ENCODE measurements at places on chromosomes 11 and 22. TPM values are rescaled to one million over a fixed set of nuclear protein-coding genes. Genes with fewer than 3 reads are reported as not detected.
A peak's percentile ranks its signal among the peaks of the same experiment; 100 is the strongest.

DNA sequence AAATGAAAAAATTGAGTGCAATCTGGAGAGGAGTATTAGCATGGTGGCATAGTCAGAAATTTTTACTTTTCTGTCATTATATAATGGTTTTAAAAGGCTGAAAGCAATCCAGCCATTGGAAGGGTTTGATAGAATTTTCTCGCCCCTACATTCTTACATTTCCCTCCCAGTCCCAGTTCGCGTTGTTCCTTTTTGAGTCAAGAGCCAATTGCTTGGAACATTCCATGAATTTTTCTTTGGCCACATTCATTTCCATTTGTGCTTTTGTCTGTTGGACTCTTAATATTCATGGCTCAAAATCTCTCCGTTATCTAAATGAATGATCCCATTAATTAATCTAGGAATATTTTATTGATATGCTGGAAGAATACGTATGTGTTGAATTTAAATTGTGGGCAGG lies 66.0 kb downstream of the GRK3 start:
- no peak for DNase-seq

DNA sequence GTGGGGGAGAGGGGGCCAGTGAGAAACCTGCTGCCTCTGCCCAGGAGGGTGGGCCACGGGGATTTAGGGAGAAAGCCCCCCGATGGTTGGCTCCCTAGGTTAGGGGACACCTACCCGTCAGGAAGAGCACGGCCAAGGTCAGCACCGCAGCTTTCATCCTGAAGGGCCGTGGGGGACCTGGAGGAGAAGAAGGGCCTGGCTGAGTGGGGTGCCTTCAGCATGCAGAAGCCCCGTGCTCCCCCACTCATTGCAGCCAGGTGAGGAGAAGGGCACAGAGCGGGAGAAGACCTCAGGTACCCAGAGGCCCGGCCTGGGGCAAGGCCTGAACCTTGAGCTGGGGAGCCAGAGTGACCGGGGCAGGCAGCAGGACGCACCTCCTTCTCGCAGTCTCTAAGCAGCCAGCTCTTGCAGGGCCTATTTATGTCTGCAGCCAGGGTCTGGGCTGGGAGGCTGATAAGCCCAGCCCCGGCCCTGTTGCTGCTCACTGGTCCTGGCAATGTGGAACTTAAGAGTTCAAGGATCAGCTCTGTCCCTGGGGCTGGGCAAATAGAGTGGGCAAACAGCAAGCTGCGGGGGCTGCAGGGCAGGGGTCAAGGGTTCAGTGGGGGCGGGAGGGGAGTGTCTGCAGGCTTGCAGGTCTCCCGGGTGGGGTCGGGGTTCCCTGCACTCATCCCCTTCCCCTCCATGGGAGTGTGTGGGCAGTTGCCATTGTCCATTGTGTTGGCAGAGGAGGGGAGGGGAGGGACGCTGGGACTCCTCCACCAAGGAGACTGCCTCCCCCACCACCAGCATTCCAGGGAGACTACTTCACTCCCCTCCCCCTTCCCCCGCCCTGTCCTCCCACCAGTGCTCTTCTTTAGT lies at the start of gene APOA1:
TSS of gene APOA1 (minus strand) at position 392 of the 861 bp plus-strand sequence. CDS start at position 157, 235 bp downstream.
- no peak for DNase-seq

DNA sequence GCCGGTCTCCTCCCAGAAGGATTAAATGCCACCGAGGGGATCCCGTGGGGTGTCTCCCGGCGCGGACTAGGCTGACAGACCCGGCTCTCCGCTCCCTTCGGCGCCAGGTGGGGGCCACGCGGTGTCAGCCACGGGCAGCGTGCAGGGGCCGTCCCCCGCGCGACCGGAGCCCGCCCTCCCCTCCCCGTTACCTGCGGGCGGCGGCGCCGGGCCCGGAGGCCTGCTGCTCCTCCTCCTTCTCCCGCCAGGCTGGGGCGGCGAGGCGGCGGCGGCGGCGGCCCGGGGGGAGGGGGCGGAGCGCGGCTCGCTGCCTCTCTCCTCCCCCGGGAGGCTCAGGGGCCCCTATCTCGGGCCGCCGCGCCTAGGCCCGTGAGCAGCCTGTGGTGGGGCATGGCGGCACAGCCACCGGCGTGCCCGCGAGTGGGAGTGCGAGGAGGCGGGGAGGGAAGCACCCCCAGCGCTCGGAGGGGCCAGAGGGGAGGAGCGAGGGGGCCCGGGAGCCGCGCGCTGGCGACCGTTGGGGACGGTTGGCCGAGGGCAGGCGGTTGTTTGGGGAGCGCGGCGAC lies 450 bp downstream of the ZBTB44 start:
- DNase-seq, result no peak

DNA sequence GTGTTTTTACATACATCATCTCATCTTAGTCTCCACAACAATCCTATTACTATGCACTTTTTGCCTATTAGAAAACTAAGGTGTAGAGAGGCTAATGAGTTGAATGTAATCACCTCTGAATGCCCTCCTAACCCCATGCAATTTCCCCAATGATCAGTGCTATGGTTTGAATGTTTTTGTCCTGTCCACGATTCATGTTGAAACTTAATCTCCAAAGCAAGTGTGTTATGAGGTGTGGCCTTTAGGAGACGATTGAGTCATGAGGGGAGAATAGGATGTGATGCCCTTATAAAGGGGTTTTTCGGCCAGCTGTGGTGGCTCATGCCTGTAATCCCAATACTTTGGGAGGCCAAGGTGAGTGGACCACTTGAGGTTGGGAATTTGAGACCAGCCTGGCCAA lies 2.0 kb upstream of the CCDC73 start:
- no peak for DNase-seq

- no peak for DNase-seq
These were observed 12.7 kb downstream of the MRPL48 start for GRCh38 chr11:73800276-73800806.

DNA sequence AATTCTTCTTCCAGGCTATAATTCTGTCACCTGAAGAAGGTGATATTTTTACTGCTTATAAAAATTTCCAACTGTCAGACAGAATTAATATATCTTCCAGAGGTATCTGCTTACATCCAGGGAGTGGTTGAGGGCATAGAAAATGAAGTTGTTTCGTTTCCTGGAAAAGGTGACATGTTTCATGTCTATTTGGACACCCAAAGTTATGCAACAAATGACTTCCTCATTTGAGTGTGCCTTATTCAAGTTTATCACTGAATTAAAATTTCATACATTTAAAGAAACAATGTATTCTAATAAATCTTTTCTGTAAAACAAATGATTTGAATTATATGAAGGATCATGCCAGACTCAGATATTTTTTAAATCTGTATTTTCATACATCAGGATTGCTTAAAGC lies 8.5 kb upstream of the GRAMD1B start:
- no peak for DNase-seq

- no peak for DNase-seq
These were observed 145.7 kb upstream of the B3GAT1 start for GRCh38 chr11:134557571-134558257.

- DNase-seq, result no peak
These were observed 15.2 kb upstream of the TMPRSS4 start for GRCh38 chr11:118061586-118062125.

- DNase-seq, result no peak
These were observed 8.1 kb downstream of the MALAT1 start for GRCh38 chr11:65506772-65507505.

DNA sequence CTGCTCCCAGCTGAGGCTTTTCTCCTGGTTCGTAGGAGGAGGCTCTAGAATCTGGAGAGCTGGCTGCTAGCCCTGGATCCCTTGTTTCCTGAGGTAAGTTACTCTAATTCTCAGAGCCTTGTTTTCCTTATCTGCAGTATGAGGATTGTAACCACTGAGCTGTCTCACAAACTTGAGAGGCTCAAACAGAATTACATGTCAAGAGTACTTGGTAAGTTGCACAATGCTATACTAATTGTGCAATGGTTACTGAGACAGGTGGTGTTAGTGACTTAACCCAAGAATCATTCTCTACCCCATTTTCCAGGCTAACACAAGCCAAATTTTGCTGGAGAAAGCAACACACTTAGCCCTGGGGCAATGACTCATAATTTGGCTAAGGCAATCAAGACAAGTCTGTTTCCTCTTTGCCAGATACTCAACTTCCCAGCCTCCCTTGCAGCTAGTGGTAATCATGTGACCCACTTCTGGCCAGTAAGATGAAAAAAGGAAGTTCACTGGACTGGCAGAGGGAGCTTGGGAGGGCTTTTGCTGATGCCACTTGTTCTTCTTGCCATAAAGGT lies 348.0 kb downstream of the TENM4 start:
- no peak for DNase-seq

GRCh38 chr11:95337175-95337957 lies 106.4 kb upstream of the SESN3 start:
- DNase-seq, result peak; percentile 36

GRCh38 chr11:70526116-70527045 lies 128.1 kb downstream of the CTTN start:
- no peak for DNase-seq

- DNase-seq, result no peak
These were observed 224.3 kb downstream of the DSCAML1 start for GRCh38 chr11:117572671-117573070.

- no peak for DNase-seq
These were observed 8.4 kb downstream of the RHBDD3 start for GRCh38 chr22:29259253-29259899.

DNA sequence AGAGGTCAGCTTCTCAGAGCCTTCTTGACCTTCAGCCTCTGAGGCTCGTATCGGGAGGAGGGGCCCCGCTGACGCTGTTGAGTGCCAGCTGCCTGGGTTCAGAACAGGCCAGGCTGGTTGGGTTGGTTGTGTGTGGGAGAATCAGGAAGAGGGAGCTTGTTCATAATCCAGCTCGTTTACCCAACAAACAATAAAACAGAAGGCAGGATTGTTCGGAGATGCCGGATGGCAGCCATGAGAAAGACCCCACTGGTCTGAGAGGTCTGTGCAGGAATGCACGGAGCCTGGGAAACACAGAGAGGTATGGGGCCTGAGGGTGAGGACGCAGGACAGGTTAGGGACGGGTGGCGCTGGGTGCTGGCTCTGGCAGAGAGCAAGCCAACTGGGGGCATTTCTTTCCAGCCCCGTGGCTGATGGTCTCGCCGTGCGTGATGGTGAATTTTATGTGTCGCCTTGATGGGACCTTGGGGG lies 31.6 kb upstream of the SHANK2 start:
- no peak for DNase-seq

DNA sequence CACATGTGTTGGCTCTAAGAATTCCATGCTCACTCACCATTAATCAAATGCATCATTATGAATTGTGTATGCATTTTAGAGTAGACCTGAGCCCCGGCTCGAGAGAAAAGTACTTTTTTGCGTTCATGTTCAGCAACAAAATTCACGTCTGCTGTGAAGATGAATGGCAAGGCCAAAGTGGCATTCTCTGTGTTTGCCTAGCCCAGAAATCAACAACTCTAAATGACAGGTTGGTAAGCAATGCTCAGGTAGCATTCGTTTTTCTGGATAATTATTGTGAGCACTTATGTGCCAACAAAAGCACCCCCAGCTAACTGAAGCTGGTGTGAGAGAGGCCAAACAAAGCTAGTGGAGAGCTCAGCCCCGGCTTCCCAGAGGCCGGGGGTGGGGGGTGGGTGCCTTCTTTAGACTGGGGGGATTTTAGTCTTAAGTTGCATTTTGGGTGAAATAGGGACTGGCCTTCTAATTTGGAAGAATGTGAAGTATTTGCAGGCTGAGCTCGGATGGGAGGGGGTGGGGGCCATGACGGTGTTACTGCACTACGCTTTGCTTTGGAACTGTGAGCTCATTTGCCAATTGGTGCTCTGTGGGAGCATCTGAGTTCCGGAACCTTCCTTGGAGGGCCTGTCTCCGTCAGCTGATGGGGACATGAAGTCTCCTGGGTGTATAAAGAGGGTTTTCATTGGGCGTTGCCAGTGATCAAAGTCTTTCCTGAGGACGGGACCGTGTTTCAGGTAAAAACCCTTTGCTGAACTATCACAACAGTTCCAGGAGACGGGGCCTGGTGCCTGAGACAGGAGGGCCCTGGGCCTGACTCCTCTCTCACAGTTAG lies 29.0 kb upstream of the ALX4 start:
- no peak for DNase-seq

DNA sequence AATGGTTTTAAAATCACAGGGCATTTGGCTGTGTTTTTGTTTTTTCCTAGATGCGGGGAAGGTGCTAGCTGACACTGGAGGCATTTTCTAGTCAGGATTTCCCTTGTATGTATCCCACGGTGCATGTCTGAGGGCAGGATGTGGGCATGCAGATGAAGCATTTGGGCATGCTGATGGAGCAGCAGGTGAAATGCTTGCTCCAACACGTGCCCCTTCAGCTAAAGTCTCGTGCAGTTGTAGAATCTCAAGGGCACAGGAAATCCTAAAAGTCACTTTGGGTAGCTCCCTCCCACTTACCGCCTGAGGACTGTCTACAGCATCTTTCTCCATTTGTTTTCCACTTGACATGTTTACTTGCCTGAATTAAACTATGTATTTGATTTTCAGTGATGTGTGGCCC lies 429.4 kb upstream of the B3GAT1 start:
- DNase-seq, result no peak

DNA sequence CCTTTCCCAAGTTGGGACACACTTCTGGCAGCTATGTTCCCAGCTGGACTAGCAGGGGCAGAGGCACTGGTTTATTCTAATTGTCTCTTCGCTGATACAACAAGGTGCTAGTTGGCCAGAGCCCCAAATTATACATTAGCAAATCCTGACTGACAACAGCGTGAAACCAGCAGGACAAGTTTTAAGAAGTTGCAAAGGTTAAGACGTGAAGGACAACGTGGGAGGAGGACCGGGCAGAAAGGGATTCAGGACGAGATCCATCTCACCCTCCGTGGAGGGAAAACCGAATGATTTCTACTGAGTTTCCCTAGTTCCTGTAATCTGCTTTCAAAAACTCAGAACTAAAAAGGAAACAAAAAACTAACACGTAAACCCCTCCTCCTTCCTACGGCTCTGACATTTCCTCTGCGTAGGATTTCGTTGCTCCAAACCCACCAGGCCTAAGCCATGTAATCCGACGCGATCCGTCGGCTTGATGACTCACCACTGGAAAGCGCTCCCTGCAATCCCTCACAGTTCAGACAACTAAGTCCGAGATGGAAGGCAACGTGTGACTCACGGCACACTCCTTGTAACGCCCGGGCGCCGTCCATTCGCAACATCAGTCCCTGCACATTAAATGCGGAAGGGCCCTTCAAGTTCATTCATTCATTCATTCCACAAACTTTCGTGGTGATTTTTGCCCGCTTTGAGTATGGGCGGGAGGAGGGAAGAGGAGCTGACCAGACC lies 703 bp downstream of the POGLUT3 start:
- DNase-seq, result peak; percentile 60

GRCh38 chr11:84250834-84251613 lies 964.9 kb upstream of the CCDC90B start:
- DNase-seq, result no peak

Gene NXPE2
- total RNA-seq, result not detected

Gene IGSF22
- not detected for total RNA-seq

Gene CCDC88B
- 66.0 TPM for total RNA-seq

Gene SEPTIN5
- total RNA-seq, result 0.82 TPM

Gene SCN3B
- not detected for total RNA-seq

Gene TRIM48
- not detected for total RNA-seq

Gene ART1
- total RNA-seq, result not detected

Gene SLC5A4
- total RNA-seq, result not detected

Gene CELSR1
- 0.74 TPM for total RNA-seq

Measured in GM12878 (cell line).